ENCODE measurements at places on chromosomes 5 and 9.
A peak's percentile ranks its signal among the peaks of the same experiment; 100 is the strongest.

GRCh38 chr5:59559847-59560246 lies 333.7 kb downstream of the PDE4D start:
- no peak for DNase-seq

- DNase-seq, result no peak
Observed at GRCh38 chr5:122465994-122466393, 154.0 kb downstream of the SNCAIP start.

DNA sequence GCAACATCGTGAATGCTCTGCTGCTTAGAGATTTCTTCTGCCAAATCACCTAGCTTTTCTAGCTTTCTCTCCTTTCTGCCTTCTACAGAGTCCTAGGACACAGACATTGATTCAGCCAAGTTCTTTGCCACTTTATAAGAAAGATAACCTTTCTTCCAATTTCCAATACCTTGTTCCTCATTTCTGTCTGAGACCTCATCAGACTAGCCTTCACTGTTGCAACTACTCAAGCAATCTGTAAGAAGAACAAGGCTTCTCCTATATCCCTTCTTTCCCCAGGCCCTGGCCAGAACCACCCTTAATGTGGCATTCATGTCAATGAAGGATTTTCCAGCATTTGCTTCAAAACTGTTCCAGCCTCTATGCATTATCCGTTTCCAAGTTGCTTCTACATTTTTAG lies 24.3 kb downstream of the FBXO10 start:
- no peak for DNase-seq

- DNase-seq, result no peak
Observed at GRCh38 chr9:7443541-7443940, 356.0 kb downstream of the DMAC1 start.

DNA sequence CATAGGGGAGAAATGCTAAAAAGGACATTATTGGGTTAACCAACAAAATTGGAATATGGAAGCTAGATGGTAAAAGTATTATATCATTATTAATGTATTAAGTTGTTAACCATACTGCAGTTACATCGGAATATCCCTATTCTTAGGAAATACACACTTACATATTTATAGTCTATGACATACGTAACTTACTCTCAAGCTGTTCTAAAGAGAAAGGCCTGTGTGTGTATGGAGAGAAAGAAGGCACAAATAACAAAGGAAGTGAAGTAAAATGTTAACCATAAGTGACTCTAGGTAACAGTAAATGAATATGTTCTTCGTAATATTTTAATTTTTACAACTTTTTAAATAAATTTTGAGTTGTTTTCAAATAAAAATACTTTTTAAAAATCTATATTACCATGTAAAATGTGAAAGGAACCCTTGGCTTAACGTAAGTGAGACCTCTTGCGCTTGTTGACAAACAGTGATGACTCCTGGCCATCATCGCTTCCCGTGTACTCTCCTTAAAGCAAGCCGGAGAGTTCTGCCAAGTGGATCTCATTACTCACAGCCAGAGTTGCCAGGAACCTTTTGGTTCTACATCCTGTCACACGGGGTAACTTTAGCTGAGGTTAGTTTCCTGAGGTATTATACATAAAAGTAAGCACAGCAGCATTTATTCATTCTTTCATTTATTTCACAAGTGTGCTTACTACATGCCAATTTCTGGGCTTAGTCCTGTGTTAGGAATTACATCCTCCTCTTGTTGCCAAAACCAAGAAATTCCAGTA lies 165.4 kb downstream of the EPB41L4A start:
- peak; percentile 59 for DNase-seq

GRCh38 chr5:3925022-3925421 lies 329.4 kb downstream of the IRX1 start:
- DNase-seq, result no peak

DNA sequence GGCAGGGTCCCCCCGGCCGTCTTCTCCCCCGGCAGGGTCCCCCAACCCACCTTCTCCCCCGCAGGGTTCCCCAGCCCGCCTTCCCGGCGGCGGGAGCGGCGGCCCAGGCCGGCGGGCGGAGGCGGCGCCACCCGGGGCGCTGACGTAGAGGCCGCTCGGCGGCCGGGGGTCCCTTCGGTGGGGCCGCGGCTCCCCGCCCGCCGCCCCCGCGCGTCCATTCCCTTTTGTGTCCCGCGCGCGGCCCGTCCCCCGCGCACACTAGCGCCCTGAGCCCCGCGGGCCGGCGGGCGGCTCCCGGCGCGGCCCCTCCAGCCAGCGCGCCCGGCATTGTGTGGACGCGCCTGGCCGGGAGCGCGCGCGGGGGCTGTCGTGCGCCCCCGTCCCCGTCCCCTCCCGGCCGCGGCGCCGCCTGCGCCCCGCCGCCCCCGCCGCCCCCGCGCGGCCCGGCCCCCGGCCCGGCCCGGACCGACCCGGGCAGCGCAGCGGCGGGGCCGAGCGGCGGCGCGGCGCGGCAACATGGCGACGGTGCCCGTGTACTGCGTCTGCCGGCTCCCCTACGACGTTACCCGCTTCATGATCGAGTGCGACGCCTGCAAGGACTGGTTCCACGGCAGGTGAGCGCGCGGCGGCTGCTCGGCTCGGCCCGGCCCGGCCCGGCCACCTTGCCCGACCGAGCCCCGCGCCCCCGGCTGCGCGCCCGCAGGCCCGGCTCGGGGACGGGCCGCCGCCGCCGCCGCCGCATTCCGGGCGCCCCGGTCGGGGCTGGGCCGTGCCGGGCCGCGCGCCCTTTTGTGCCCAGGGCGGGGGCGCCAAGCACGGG lies at the start of gene PHF2:
Gene PHF2 (plus strand): TSS at position 327 of the 820 bp plus-strand sequence. CDS start 190 bp downstream, at position 517.
- no peak for DNase-seq

DNA sequence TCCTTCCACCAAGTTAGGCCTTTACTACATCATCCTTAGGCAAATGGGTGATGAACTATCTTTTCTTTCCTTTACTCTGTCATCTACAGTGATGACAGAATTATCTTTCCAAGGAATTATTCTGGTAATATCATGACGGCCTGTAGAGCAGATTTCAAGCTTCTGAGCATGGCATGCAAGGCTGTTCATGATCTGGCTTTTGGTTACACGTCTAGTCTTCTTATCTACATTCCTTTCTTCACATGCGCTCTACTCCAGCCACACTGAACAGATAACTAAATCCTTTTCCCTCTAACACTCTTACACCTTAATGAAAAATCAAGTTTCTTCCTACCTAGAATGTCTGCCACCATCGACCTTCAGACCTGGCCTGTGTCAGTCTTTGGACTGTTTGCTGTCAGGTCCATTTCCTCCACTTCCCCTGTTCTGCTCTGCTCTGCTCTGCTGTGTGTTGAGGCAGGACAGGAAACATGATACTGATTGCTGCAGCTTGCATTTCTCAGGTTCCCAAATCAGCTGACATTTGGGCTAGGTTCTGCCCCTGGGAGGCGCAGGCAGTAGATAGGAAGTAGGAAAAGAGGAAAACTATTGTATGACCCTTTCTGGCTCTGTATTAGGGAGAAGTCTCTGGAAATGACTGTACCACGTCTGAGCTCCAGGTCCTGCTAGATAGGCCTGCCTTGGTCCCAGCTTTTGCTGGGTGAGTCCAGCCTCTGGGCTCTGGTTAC lies 4.2 kb downstream of the SCGB3A2 start:
- DNase-seq, result peak; percentile 76

- DNase-seq, result peak; percentile 78
Observed at GRCh38 chr5:138601444-138601843, 26.2 kb upstream of the HSPA9 start.

DNA sequence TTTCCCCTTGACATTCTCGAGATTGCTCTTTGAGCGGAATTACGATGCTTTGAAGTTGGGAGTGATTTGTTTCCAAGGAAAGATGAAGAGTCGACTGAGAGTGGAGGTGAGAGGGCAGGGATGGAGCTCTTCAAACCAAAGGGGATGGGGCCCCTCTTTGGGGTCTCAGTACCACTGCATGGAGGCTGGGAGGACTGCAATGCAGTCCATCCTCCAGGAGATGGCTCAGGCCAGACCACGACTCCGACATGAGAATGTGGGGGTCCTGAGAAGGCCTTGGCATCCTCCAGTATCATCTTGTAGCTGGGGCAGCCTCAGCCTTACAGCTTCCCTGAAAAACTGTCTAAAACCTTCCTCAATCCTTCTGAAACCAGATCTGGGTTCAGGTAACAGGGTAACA lies 51.1 kb upstream of the CDKN2AIPNL start:
- DNase-seq, result no peak

GRCh38 chr5:111976705-111977435 lies 219.9 kb upstream of the NREP start:
- peak; percentile 49 for DNase-seq

DNA sequence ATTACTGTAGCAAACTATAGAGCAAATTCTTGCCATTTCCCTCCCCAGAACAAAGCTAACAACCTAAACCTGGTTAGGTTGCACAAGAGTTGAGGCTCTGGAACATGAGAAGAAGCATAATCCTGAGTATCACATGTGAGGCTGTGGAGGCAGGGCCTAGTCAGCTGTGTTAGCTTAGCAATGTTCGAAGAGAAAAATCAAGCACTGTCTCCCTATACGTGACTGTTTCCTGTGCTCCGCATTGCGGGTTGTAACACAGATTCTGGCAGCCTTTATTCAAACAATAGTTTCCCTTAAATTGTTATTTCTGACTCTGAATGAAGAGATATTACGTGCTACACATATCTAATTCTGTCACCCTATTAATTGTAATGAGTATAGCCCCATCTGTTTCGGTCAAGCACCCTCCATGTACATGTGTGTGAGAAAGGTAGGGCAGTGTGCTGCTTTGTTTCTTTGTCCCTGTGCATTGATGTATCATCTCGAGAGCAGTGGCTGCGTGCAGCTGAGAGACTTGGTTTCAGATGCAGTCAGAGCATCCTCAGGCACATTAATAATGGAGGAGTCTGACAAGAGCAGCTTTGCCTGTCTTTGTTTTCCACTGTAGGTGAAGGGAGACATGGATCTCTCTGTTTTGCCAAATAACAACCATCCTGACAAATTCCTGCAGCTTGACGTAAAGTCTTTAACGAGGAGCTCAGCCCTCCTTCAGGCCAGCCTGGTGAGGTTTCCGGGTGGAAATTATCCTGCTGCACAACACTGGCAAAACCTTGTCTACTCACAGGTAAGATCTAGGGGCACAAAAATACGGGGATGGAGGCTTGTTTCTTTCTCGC lies at the start of gene MINAR2:
Gene MINAR2 (plus strand): TSS at position 523 of the 836 bp plus-strand sequence. CDS start 97 bp downstream, at position 620.
- DNase-seq, result no peak

- DNase-seq, result no peak
Observed at GRCh38 chr5:107680099-107680498, 9.4 kb upstream of the EFNA5 start.

- DNase-seq, result no peak
Observed at GRCh38 chr5:134248256-134248655, 22.4 kb upstream of the PPP2CA start.

- peak; percentile 38 for DNase-seq
Observed at GRCh38 chr5:61228691-61229280, 66.5 kb upstream of the SMIM15 start.

- DNase-seq, result no peak
Observed at GRCh38 chr5:94191604-94192003, 426.8 kb downstream of the KIAA0825 start.

- no peak for DNase-seq
Observed at GRCh38 chr9:68975365-68976043, 38.4 kb downstream of the PRKACG start.

- DNase-seq, result no peak
Observed at GRCh38 chr9:89481538-89481915, 16.4 kb downstream of the SEMA4D start.

DNA sequence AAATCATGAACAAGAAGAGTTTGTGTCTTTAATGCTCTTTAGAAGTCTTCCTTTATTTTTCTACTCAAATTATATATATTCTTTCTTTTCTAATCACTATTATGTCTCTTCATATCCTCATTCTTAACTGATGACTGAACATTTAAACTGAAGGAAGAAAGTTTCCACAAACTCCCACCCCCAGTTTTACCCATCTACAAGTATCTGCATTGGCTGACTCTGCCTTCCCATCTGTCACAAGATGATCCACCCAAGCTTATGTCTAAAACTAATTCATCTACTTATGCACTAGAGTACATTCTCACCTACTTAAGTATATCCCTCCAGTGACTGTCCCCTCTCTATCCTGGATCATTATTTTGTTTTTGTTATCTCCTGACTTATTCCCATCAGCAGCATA lies 344.5 kb downstream of the PRR16 start:
- DNase-seq, result no peak

DNA sequence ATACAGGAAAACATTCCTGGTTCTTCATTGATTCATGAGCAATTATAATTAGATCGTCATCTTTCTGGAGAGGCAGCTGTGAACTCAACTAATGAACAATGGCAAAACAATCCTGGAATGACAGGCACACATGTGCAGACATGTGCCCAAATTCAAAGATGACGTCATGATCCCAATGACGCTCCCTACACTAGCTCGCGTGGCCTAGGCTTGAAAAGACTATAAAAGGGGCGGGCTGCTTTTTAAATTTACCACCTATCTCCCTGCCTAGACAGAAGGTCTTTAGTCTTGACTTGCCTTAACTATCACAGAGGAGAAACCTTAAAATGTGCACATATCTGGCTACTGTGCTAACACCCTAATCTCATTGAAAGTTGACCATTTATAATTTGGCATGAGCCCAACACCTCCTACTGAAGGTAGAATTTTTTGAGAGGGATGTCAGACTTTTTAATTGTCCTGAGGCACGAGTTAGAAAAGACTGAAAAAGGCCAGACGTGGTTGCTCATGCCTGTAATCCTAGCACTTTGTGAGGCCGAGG lies 88.2 kb downstream of the PRRT1B start:
- no peak for DNase-seq

GRCh38 chr9:117156144-117156688 lies 258.6 kb downstream of the ASTN2 start:
- no peak for DNase-seq

DNA sequence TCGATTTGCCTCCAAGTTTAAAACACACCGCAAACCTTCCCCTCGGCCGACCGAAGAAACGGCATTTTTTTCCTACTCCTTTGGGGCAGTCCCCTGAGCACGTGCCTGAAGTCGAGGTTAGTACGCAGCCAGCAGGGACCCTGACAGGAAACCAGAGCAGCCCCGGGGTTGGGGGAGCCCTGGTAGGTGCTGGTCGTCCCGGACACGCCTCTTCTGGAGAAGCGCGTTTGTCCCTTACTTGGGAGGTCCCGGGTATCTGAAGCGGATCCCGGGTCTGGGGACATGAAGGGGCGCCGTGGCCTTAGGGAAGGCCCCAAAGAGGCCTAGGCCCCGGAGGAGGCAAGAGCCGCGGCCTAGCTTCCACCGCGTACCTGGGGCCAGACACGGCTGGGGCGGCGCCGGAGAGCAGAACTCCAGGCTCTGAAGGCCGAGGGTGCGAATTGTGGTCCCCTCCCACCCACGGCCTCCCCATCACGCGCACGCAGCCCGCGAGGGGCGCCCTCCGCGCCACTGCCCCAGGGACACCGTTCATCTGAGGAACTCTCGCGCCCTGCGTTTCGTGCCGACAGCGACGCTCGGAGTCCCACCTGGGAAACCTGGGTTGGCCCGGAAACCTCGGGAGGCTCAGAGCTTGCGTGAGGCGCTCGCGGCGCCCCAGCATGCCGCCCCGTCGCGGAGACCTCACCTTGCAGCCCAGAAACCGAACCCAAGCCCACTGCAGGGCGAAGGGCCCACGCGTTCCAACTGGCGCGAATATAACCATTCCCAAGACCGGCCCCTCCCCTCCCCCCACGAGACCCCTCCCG lies 10.4 kb downstream of the OTP start:
- no peak for DNase-seq

- DNase-seq, result no peak
Observed at GRCh38 chr9:134965851-134966250, 48.1 kb upstream of the FCN1 start.
